GOT3 (cell line): ENCODE measurements at places on chromosomes 7 and 10.

DNA sequence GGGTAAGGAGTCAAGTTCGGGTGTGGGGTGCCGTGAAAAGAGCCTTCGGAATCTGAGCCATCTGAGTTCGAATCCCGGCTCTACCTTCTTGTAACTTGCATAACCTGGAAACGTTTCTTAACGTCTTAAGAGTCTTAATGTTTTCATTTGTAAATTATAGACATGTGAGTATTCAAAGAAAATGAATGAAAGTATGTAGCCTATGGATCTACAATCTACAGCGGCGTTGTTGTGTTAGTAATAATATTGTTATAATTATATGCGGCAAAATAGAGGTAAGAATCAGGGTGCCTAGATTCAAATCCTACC is 559 bp downstream of the VTI1A start:
- DNase-seq, result no peak

- DNase-seq, result no peak
Measured at GRCh38 chr10:114665406-114665805, 7.3 kb upstream of the ABLIM1 start.

GRCh38 chr7:150444674-150445365 is 5.6 kb upstream of the GIMAP8 start:
- DNase-seq, result no peak

DNA sequence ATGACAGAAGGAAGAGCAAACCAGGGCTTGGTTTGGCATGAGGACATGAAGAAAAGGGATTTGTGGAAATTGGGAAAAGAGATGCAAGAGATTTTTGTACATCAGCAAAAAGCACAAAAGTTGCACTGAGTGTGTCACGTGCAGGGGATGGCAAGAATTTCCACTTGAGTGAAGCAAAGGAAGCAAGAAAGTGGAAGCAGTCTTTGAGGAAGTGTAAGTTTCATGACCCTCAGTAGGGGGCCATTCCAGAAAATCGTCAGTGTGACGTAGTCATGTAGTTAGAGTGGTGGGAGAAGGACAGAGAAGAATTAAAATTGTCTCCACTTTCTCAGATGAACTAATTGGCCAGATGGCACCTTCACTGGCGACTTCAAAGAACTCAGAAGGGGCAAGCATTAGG is 123.3 kb upstream of the FZD1 start:
- DNase-seq, result no peak

DNA sequence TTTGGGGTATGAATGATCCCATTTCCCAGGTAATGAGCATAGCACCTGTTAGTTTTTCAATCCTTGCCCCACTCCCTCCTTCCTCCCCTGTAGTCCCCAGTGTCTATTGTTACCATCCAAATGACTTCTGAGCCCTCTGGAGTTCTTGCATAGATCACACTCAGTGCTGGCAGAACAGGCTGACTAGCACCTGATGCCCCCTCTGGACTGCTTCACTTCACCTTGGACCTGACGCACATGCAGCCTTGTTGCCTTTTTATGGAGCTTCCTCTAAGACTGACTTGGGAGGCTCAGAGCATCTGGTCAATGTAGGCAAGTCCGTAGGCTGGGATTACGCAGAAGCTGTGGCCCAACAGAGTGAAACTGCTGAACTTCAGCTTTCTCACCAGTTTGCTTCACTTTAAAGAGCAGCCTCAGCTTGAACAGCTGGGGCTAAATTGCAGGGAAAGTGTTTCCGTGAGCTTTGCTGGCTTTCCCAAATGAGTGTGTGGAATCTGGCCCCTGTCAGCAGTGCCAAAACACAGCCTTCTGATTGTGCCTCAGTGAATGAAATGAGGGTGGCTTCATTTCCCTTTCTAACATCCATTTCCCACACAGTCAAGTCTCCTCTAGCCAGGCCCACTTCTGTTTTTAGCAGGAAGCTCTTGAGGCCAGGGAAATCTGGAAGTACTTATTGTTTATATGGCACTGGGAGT is 48.5 kb downstream of the NXPH1 start:
- DNase-seq, result no peak

DNA sequence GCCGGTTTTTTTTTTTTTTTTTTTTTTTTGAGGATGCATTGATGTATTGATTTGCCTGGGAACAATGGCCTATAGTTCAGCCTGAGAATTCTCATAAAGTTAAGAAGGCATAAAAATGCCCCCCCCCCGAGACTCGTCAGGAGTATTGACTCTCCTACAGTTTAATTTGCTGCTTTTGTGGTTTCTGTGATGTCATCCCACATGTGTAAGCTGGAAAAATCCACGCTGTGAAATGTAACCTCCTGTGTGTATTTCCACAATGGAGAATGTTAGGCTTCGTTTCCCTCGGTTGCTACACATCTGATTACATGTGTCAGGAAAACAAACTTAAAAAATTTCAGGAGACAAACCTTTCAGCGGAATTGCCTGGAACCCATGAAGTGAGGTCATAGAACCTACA is 117.9 kb downstream of the FANK1 start:
- no peak for DNase-seq

DNA sequence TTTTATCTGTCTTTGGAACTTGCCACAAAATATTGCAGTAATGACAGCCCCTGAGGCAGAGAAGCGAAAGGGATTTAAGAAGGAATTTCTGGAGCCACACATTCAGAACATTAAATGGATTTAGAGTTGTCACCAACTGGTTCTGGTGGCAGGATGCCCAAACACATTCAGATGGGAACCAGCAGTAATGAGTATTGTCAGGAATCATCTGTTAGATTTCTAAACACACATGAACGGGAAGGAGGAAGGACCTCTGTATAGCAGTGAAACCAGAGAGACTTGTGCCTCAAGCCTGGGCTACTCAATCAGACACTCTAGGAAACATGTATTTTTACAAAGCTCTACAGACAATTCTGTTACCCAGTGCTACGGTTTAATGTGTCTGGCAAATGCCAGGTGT is 103.8 kb upstream of the CCNY start:
- DNase-seq, result no peak

GRCh38 chr10:15238555-15239335 is 70.3 kb upstream of the NMT2 start:
- DNase-seq, result no peak

GRCh38 chr7:50372923-50373322 is 68.4 kb downstream of the IKZF1 start:
- DNase-seq, result no peak

GRCh38 chr10:13924040-13924725 is 337.4 kb downstream of the PRPF18 start:
- DNase-seq, result peak; percentile 29

DNA sequence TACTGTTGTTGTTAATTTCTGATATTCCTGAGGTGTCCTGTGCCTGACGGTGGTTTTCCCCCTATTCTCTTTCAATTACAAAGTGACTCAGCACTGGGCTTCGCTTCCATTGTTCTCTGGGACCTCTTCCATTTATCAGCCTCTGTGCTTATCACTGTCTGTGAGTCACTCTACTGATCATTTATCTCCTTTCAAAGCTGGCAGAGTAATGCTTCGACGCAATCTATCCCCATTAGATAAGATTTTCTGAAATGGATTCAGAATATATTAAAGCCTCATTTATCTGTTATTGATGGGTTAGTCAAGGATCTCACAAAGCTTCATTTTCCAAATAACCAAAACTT is 679.2 kb downstream of the SDK1 start:
- no peak for DNase-seq

- no peak for DNase-seq
Measured at GRCh38 chr10:83165265-83165664, 974.0 kb upstream of the GHITM start.

GRCh38 chr7:45212606-45213005 is 55.0 kb downstream of the RAMP3 start:
- DNase-seq, result no peak

DNA sequence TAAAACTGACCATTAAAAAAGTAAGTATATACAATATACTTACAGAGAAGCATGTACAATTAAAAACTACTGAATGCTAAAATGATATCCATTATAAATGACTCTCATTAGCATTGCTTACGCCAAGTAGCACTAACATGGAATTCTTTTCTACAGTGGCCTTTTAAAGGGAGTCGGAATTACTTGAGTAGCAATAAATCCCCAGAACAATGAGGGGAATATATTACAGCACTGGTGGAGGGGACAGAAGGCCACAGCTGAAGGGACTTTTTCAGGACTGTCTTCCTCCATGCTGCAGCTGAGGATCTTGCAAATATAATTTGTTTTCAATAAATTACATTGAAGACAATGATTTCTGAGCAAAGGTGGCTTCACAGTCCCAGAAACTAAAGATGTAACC is 97.0 kb downstream of the ALOX5 start:
- DNase-seq, result no peak

DNA sequence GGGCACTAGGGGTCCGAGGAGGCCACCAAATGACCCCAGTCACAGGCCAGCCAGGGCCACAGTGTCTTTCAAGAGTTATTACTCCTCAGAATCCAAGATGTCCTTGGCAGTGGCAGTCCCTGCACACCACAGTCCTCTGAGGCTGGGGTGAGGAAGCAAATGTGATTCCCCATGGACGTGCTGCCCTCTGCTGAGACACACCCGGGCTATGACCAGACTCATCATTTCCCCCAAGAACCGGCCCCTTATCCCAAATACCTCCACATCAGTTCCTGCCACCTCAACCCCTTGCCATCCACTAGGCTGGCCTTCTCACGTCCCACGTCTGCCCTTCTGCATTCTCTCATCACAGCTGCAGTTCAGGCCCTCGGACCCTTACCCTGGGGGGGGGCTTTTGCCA is 5.0 kb downstream of the PRKAG2 start:
- DNase-seq, result no peak

DNA sequence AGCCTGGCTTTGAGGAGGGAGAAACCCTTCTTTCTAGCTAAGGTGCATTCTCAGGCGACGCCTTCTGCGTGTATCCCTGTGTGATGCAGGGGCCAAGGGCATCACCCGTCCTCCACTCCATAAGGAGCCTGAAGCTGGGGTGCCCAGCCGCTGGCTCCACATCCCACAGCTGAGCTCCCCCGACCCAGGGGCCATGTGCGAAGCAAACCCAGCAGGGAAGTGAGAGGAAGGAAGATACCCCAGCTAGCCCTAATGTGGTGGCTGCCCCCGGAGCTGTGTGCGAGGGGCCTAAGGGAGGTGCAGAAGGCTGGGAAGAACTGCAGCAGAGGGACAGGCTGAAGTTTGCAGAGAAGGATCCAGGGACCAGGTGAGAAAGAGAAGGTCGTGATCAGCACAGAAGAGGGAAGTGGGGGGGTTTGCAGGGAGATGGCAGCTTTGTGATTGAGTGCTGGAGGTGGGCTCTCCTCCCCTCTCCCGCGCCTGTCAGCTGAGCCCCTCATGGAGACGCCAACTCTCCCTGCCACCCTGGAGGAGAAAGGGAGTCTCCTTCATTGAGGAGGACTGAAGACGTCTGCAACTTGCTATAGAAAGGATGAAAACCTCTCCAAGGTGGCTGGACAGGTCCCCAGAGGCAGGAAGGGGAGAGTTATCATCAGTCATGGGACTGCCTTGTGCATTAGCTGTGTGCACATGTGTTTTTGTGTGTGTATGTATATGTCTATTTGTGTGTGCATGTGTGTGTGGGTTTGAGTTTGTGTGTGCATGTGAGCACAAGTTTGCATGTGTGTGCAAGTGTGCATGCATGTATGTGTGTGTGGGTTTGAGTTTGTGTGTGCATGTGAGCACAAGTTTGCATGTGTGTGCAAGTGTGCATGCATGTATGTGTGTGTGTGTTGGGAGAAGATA is 3.5 kb upstream of the CALML5 start:
- DNase-seq, result no peak
